ENCODE measurements at places on chromosomes 2 and 18.

DNA sequence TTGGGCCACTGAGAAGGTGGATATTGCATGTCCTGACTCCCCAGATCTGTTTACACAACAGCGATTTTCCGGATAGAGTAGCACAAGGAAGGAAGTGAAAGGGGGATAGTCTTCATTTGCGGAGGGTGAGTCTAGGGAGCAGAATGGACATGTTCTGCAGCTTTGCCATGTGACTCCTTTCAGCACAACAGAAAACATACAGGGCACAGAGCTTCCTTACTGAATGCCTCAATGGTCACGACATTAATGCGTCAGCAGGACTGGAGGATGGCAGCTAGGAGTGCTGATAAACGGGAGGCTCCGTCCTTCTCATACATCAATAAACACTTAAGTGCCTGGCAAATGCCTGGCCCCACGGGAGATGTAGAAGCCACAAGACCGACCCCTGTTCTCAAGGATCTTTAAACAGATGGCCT lies 163.0 kb downstream of the FAM210A start:
- DNase-seq = peak; percentile 61

DNA sequence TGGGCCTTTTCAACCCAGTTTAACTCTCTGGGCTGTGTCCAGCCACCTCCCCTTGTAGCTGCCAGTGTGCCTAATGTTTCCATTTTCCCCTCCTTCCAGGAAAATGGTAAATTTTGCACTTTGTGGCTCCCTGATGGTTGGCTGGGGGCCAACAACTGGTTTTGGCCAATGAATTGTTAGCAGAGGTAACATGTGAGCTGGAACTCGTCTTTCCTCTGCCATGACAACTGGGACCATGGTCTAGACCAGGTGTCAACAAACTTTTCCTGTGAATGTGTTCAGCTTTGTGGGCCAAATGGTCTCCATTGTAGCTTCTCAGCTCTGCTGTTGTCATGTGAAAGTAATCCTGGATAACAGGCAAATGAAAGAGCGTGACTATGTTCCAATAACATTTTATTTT lies 87.2 kb downstream of the DDX1 start:
- no peak for DNase-seq

DNA sequence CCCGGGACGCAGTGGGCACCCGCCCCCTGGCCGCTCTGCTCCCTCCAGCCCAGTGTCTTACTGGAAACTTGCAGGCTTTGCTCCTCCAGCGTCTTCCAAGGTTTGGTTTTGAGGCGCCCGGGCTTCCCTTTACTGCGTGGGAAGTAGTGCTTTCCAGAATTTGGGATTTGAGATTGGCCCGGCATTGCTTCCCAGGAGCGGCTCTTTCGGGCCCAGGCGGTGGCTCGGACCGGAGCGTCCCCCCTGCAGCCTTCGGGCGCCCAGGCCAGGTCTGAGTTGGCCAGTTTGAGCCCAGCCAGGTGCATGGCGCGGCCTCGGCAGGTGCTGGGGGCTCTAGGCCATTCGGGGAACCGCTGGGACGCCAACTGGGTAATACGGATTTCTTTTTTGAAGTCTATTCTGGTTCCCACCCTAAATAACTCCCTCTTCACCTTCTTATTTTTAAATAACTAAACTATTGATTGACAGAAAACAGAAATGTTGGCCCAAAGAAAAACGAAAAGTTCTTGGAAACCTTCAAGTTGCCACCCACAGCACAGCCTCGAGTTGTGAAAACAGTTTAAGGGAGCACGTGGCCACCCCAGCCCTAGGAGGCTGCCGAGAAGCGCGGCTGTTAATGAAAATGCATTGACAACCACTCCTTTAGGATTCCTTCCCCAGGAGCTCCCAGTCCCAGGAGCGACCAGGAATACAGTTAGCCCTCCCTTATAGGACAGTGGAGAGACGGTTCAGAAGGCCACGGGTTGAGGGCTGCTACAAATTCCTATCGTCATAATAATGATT lies 766 bp downstream of the SNTG2 start:
- no peak for DNase-seq

- DNase-seq = no peak
These were observed 143.3 kb downstream of the MREG start for GRCh38 chr2:215870088-215870490.

GRCh38 chr2:202178346-202178958 lies 59.9 kb downstream of the SUMO1 start:
- DNase-seq = peak; percentile 48

- no peak for DNase-seq
These were observed 270.0 kb upstream of the TCF4 start for GRCh38 chr18:55857956-55858355.

- DNase-seq = no peak
These were observed 82.1 kb downstream of the HS1BP3 start for GRCh38 chr2:20568501-20569463.

DNA sequence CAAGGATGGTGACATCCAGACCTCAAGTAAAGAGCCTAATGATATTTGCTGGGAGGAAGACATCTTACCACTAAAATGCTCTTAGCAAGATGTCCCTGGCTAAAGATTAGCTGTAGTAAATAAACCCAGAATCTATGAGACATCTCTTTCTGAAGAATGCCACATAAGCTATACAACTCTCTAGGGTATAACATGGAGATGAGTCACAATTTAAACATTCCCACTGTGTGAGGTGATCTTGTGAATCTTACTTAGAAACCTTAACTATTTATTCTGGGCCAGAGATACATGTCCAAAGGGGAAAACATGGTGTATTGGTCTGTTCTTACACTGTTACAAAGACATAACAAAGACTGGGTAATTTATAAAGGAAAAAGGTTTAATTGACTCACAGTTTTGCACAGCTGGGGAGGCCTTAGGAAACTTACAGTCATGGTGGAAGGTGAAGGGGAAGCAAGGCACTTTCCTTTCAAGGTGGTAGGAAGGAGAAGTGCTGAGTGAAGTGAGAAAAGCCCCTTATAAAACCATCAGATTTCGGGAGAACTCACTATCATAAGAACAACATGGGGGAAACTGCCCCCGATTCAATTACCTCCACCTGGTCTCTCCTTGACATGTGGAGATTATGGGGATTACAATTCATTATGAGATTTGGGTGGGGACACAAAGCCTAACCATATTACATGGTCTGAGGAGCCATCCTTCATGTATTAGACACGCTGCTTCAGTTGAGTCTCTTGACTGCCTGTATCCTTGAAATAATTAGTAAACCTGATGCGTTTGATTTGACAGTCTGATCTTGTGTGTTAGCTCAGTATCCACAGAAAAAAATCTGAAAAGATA lies 17.1 kb downstream of the KRCC1 start:
- no peak for DNase-seq

GRCh38 chr2:184049566-184049965 lies 548.8 kb upstream of the ZNF804A start:
- no peak for DNase-seq

DNA sequence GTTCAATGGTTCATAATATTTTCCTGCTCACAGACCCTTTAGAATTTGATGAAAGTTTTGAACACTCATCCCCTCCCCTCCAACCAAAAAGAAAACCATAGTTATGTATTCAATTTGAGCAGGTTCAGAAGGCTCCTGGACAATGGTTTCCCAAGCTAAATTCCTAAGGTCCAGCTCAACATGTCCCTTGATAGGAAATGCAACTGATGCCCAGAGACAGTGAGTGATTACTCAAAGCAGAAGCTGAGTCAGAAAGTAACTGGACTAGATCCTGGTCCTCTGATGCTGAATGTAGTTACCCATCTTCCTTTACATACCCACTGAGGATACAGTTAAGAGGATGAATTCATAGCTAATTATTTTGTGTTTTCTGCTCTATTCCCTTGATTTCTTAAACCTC lies 218.9 kb upstream of the NCKAP5 start:
- DNase-seq = no peak

- no peak for DNase-seq
These were observed 270.7 kb downstream of the TCF4 start for GRCh38 chr18:55317324-55317723.

DNA sequence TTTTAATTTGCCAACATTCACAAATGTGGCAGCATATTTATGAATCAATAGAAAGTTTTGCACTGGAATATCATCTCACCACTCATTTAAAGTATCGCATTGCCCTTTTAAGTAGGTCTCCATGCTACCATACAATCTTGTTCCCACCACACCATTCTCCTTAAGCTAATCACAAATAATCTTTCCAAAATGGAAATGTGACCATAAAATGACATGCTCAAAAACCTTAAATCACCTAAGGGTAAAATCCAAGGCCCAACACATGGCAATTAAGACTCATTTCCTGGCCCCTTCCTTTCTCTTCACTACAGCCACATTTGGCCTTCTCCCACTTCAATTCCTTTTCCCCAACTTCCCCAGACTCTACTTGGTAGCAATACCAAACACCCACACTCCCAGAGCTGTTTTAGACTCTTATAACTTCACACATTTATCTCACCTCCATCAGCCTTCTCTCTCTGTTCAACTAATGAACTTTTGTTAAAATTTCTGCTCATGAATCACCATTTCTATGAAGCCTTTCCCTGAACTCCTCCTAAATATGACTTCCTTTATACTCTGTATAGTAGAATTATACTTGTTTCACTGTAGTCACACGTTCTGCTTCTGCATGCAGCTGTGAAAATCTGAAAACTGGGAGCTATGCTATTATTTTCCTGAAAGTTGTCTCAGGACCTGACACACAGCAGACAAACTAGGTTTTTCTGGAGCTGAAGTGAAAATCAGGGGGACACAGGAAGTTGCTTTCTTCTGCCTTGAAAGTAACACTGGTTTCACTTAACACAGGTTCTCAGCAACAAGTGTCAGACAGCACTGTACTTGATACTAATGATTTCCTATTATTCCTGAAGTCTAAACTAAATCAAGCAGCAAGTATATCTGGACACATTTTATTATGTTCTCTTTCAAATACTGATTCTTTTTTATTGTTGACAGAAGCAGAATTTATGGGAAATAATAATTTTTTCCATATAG lies 303.9 kb downstream of the ZEB2 start:
- DNase-seq = no peak

- DNase-seq = no peak
These were observed 690 bp downstream of the SDC1 start for GRCh38 chr2:20224164-20224715.

- DNase-seq = no peak
These were observed 611.0 kb downstream of the TSN start for GRCh38 chr2:122366427-122366826.

- peak; percentile 15 for DNase-seq
These were observed 127.3 kb downstream of the PRKCE start for GRCh38 chr2:45778720-45779171.

GRCh38 chr2:76867854-76868253 lies 654.3 kb downstream of the LRRTM4 start:
- no peak for DNase-seq

DNA sequence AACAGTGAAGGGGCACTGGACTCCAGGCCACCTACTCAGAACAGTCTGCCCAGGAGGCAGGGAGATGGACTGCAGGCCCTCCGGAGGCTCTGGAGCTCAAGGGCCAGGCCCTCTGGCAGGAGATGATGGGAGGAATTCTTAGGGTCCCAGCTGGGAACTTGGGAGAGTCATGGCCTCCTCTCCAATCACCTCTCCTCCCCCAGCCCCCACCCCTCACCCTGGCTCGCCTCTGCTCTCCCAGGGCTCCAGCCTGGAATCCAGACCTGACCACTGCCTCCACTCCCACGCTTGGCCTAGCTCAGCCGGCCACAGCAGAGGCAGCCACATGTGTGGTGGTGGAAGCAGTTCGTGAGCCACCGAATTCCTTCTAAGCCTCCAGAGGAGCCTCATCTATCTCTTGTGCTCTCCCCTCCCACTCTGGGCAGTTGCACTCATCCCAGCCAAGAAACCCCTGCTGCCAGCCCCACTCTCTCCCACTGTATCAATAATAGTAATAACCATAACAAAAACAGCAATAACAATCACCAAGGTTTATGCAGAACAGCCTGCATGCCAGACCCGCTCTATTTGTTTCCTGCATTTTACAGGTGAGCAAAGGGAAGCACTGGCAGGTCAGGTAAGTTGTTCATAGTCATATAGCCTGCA lies 67.4 kb downstream of the TNS1 start:
- DNase-seq = no peak

All from NCI-H2029 treated with DMSO at 0.1 percent for 48 hours (cell line).